ENCODE measurements at places on chromosomes 2 and 18.

GRCh38 chr2:26945991-26946750 lies 24.3 kb upstream of the MAPRE3 start:
- DNase-seq, result peak; percentile 77

DNA sequence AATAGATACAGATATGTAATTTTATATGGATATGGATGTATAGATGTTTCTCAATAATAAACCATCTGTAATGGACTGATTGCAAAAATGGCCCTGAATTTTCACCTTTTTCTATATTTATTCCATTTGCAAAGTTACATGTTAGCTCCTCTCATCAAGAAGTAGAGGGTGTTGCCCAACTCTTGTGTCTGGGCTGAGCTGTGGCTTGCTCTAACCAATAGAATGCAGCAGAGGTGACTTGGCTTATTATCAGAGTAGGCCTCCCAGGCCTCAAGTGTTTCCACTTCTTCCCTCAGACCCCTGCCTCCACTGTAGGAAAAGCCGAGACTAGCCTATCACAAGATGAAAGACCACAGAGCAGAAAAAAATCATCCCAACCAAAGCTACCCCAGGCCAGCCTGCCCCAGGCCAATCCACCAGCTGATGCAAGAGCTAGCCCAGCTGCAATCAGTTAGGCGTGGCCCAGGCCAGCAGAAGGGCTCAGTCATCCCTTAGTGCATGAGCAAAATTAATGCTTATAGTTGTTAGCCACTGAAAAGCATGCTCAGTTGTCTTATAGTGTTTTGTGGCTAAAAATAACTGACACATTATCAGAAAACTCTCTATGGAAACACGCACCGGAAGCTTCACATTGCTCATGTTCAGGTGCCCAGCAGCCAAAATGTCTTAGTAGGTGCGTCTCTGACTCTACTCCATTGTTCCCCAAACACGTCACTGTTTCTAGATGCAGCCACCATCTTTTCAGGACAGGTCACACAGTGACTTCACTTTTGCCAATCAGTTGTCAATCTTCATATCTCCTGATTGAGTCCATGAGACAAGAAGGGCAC lies 464.0 kb downstream of the FBXO15 start:
- DNase-seq, result no peak

DNA sequence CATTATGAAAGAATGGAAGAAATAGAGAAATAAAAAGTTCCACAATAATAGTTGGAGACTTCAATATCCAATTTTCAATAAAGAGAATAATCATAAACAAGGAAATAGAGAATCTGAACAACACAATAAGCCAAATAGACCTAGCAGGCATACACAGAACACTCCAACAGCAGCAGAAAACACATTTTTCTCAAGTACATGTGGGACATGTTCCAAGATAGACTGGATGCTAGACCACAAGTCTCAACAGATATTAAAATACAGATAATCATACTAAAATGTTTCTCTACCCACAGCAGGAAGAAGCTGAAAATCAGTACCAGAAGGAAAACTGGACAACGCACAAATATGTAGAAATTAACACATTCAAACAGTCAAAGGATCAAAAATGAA lies 113.9 kb downstream of the USP34 start:
- no peak for DNase-seq

DNA sequence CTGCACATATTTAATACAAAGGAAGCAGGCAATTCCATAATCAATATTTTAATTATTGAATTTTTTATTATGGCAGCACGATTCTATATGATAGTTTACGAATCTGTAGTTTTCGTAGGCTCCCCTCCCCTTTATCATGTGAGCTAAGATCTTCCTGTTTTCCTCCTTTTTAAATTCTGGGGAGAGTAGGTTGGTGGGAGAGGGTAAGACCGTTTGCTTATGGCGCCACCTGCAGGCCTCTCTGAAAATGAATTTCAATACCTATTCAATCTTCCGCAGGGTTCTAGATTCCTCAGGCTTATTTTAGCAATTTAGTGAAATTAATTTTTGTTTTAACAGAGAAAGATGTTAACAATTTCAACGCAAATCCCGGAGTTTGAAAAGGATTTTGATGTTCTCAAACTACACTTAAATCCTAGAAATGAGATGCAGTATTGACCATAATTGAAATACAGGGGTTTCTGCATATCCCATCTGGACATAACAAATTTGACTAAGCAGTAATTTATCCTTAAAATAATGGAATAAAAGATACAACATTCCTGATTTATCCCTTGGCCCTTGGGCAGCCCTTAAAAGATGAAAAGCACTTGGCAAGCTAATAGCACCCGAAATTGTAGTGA lies 12.8 kb upstream of the GBX2 start:
- peak; percentile 31 for DNase-seq

DNA sequence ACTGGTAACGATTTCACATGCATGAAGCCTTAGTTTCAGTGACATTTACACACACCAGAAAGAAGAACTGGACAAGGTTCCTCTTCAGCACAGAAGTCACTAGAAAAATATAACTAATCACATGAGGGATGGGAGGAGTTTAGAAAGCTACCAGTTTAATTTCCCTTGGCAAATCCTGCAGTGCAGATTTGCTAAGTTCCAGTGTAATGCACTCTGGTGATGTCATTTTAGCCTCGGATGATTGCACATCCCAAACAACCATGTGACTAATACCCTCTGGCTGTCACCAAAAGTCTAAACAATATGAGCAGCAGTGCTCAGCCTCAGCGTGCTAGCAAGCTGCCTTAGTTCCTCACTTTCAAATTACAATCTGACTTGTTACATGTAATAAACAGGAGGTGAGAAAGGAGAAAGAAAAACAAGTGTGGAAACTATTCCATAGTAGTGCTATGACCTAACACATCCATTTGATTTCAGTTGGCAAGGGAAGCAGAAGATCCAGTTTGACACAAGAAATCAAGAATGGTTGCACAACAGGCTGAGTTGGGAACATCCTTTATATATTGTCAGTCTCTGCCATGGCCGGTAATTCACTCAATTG lies 35.3 kb upstream of the PPP1CB start:
- peak; percentile 81 for DNase-seq

- no peak for DNase-seq
These were observed 119.7 kb upstream of the XIRP2 start for GRCh38 chr2:166768393-166769123.

- no peak for DNase-seq
These were observed 102.8 kb upstream of the ZNF521 start for GRCh38 chr18:25454730-25455129.

GRCh38 chr2:64819774-64820688 lies 166.3 kb upstream of the SERTAD2 start:
- DNase-seq, result no peak

DNA sequence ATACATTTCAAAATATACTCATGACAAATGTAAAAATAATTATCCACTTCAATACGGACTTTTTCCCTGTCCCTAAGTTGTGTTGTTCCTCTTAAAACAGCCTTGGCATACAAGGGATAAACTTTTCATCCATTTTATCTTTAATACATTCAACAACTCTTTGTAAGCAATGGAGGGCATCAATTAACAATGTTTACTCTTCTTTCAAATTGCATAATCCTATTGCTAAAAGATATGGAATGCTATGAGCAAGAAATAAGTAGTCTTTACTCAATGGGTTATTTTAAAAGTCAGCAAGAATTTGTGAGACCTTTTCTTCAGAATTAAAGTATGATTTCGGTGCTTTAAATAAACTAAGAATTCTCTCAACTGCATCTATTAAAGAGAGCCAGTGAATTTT lies 41.9 kb downstream of the SCN9A start:
- no peak for DNase-seq

Measured in pons (tissue), 1 donor.